ENCODE measurements at places on chromosomes 7 and 10.

DNA sequence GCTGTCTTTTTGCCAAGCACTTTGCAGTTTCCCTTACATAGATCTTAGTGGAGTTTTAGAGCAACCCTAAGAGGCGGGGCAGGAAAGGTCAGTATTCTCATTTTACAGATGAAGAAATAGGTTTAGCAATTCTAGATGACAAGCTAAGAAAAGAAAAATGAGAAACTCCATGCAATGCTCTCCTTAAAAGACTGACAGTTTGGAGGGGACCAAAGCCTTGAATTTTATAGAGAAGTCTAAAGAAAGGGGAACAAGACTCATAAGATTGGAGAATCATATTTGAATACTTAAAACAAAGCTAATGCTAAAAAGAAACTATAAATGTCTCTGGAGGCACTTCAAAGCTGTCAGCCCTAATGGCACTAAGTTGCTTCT is 19.6 kb downstream of the CEP55 start:
- no peak for DNase-seq

- no peak for DNase-seq
Observed at GRCh38 chr10:21888959-21889358, 114.6 kb downstream of the DNAJC1 start.

GRCh38 chr10:122052701-122053100 is 63.7 kb downstream of the TACC2 start:
- no peak for DNase-seq

DNA sequence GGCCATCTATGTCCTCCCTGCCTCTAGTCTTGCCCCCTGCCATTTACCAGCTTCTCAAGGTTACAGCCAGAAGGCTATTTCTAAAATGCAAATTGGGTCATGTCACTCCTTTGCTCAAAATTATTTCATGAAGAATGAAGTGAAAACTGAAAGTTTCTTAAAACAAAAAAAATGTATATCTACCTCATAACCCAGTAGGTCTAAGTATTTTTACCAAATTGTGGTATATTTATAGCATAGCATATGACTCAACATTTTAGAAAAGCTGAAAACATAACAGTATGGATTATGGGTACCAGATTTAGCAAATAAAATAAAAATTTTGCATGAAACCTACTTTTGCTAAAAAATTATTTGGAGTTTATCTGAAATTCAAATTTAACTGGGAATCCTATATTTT is 78.4 kb downstream of the SLC16A9 start:
- no peak for DNase-seq

GRCh38 chr7:92751902-92752901 is 84.2 kb downstream of the CDK6 start:
- no peak for DNase-seq

DNA sequence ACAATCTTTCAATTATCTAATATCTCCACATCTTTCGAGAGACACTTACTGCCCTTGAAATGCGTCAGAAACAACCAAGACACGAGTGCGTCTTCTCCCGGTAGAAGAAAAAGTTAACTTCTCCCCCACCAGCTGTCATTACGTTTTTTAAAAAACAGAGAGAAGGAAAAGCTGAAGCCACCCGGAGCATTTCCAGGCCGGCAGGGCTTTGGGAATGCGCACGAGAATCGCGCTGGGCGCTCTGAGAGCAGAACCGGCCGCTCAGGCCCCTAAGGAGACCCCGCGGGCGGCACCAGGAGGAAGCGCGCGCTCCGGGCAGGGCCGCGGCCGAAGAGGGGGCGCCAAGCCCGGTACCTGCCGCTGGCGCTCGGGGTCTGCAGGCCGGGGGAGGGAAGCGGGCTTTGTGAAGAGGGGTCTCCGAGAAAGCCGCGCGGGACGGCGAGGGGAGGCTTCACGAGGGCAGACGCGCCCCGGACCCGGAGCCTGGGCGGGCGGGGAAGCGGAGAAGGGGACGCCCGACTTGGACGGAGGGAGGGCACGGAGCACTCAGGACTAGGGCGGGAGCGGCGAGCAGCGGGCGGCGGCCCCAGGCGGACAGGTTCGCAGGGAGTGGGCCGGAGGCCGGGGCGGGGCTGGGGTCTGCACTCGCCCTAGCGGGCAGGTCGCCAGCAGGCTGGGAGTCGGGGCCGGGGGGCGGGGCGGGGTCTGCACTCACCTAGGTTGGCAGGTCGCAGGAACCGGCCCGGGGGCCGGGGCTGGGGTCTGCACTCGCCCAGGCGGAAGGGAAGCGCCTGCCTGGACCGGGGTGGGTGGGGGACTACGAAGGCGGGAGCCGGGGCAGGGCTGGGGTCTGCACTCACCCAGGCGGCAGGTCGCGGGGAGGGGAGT is 932 bp downstream of the ESYT2 start:
- peak; percentile 36 for DNase-seq

DNA sequence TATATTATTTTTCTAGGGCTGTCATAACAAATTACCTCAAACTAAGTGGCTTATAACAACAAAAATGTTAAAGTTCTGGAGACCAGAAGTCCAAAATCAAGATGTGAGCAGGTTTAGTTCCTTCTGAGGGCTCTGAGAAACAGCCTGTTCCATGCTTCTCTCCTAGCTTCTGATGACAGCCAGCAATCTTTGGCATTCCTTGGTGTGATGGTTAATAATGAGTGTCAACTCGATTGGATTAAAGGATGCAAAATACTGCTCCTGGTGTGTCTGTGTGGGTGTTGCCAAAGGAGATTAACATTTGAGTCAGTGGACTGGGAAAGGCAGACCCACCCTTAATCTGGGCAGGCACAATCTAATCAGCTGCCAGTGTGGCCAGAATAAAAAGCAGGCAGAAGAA is 26.3 kb upstream of the TNKS2 start:
- DNase-seq = no peak

DNA sequence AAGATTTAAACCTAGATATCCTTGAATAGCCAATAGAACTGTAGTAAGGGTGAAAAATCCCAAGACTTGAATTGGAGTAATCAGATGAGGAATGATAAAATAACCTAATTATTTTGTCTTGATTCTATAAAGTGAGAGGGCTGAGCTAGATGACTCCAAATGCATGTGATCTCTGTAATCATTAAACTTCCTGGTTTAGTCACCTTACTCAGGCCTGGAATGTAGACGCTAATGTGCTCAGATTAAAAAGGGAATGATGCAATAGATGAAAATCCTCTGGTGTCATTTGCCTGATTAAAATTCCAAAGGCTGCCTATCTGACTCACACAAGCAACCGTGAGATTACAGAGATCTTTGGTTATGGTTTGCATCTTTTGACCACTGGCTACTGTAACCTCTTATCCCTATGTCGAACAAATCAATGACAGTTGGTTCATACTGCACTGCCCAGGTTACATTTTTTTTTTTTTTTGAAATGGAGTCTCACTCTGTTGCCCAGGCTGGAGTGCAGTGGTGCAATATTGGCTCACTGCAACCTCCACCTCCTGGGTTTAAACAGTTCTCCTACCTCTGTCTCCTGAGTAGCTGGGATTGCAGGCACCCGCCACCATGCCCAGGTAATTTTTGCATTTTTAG is 2.9 kb upstream of the HKDC1 start:
- DNase-seq = no peak

- DNase-seq = no peak
Observed at GRCh38 chr7:31695859-31696614, 9.0 kb downstream of the PPP1R17 start.

DNA sequence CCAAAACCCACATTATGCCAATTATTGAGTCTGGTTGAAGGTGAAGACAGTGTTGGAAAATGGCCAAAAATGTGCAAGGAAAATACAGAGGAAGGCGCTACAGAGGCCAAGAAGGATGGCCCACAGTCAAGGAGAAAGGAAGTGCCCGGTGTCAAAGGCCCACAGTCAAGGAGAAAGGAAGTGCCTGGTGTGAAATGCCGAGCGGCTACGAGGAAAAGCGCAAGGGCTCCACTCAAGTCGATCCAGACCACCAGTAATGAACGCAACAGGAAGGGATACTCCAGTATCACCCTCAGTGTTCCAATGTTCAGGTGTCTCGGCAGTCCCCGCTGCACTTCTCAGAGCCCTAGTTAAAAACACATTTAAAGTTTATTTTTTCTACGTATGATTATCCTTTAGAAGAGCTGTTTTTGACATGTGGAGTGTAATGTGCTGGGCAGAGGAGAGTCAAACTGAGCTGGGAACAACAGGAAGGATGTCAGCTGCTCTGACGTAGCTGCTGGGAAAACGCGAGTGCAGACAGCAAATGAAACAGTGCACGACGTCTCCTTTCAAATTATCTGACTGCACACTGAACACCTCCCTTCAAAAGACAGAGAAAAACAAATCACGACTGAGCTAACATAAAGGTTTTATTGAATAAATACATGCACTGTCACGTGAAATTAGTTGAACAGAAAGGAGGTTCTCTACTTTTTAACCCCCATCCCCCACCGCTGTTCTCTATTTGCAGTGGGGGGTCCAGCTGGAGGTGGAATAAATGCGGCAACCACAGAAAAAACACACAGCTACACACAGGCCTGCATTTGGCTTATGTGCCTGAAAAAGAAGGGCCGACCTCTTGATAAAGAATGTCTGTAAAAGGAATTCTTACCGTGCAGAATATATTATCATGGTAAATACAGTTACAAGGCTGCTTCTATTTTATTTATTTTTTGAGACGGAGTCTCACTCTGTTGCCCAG is 26.1 kb upstream of the NCAPG2 start:
- no peak for DNase-seq

DNA sequence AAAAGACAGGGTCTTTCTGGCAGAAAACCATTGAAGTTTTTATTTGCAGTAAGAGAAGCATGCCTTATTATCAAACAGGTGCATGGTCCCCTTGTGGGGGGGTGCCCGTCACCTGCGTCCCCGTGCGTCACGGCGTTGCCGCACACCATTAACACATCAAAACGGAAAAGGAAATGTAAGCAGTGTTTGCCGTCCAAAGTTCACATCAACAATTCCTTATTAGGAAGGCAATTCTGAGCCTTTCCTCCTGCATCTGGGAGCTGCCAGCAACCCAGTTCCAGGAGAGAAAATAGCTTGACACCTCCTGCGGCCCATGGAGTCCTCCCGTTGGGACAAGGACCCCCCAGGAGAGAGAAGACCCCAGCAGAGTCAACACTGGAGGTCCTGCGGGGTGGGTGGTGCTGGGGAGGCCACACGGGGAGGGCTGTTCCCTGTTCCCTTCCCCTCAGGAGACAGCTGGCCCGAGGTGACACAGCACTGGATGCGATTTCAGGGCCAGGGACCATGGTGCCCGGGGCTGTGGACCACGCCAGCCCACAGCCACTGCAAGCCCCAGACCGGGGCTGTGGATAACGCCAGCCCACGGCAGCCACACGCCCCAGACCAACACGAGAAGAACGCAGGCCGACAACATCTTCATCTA is 39.5 kb downstream of the DIP2C start:
- DNase-seq = no peak

GRCh38 chr10:117175215-117175900 is 21.9 kb upstream of the KCNK18 start:
- DNase-seq = no peak

DNA sequence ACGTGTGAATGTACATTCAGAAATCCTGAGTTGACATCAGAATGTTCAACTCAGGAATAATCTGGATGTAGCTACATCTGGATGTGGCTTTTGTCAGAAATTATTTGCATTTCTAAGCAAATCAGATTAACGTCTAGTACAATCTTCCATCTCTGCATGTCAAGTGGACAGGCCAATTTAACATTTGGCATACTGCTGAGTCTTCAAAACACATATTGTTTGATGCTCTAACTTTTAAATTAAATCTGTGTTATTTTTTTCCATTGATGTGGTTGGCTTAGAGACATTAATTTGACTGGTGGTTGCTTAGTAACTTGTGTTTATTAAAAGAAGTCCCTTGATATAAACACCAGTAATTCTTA is 3.4 kb downstream of the STAMBPL1 start:
- no peak for DNase-seq

- DNase-seq = no peak
Observed at GRCh38 chr7:1122832-1123501, 35.1 kb downstream of the GPER1 start.

- DNase-seq = no peak
Observed at GRCh38 chr10:71965623-71966022, 1.4 kb downstream of the CHST3 start.

DNA sequence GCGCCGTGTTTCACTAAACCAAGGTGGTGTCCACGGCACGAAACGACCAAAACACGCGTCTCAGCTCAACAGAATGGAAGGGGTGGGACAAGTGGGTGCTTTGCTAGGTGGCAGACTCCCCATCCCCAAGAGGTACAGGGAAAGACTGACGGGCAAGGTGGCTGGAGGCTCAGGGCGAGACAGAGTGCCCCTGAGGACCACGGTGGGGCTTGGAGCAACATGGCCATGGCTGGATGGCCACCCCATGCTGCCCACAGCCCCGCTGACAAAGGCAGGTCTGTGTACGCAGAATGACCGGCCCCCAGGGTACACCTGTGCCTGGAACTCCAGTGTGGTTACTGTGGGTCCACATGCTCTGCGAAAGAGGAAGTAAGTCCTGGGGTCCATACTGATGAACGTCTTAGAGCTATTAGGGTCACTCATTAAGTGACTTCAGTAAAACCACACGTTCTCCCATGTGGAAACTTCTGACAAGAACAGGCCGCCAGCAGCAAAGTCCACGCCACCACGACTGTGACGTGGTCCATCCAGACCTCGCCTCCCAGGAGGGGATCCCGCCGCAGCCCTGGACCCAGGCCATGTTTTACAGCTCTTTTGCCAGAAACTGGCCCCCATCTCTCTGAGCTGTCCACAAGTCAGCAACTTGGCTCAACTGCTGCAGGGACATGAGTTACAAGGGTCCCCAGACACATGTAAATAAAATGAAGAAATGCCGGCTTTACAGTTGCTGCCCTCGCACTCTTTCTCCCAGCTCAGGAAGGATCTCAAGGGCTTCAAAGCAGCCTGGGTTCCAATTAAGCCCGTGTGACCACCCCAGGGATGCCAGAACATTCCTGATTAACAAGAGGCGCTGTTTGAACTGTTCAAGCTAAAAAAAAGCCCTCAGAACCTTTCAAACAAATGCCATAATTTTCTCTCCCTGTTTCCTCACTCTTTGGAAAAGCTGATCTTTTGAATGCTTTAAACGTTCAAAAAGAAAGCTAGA is 66.8 kb downstream of the MAD1L1 start:
- no peak for DNase-seq

DNA sequence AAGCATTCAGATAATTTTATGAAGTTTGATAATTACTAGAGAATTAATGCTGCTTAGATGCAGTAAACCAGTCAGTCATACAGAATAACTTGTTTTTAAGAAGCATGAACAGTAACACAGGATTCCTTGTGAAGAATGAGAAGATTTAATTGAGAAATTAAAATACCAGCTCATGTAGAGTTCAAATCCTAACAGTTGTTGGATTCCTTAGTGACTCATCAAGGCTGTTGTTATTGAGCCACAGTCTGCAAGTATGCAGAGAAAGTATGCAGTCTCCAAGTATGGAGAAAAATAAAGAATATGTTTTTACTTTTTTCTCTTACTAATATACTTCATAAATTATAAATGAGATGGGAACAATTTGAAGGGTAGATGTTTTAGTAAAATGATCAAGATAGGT is 30.2 kb upstream of the CYP26C1 start:
- no peak for DNase-seq

- no peak for DNase-seq
Observed at GRCh38 chr10:43574906-43575305, 490 bp upstream of the ZNF239 start.

DNA sequence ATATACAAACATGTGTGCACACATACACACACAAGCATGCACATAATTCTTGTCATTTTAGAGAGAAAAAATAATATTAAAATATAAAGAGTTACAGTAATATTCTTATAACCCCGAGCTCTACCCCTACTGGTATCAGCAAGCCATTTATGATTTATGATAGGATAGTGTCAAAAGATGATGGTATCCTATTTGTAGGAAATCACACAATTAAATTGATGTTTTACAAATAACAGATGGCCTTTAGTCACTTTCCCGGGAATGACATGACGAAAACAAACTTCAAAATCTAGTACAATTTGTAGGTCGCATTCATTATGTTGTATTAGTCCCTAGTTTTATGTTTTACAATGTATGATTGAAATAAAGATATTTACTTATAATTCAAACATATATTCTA is 36.8 kb downstream of the THSD7A start:
- no peak for DNase-seq

Data from hematopoietic multipotent progenitor cell treated with erythropoietin and hydrocortisone succinate and interleukin-3 and kit ligand, for 15 days (in vitro differentiated cells).